ENCODE measurements at places on chromosomes 12 and 14. TPM values are rescaled to one million over a fixed set of nuclear protein-coding genes. Genes with fewer than 3 reads are reported as not detected.

The OR6C2 gene
- polyA plus RNA-seq: not detected

The KRT75 gene
- 0.12 TPM for polyA plus RNA-seq

The SCNN1A gene
- polyA plus RNA-seq: 0.76 TPM

The CISTR gene
- 1.2 TPM for polyA plus RNA-seq

The LRRC10 gene
- 0.06 TPM for polyA plus RNA-seq

The CDKN3 gene
- polyA plus RNA-seq: 18.6 TPM

DNA sequence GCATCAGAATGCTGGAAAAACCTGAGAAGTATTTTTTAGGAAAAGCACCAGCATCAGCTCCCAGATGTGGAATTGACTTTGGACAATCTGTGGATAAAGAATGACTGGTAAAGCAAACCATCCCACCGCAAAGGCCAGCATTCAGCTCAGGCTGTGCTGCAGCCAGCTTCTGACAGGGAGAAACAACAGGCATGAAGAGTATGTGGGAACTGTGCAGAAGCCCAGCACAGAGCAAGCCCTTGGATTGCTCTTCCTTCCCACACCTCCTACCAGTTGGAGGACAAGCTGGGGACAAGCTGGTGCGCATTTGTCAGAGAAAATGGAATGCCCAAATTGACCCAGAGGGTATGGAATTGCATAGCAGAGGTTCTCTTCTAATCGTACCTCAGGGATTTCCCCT, 228.1 kb downstream of the ANO2 start:
- no peak overlapping the region for H3K4me3 ChIP-seq
- H3K27me3 ChIP-seq: no peaks in the 10 kb centered on the region
- H3K36me3 ChIP-seq: no peaks in the 10 kb centered on the region

- no peak within 1 kb of the TSS for H3K4me3 ChIP-seq
- H3K36me3 ChIP-seq: no peaks in the 10 kb centered on the region
- no peaks in the 10 kb centered on the region for H3K27me3 ChIP-seq
- DNase-seq: peak; percentile 45
- H3K4me1 ChIP-seq: peaks cover 39% of the 10 kb centered on the region
- H3K27ac ChIP-seq: peak within 1 kb of the TSS; percentile 47
Observed at GRCh38 chr12:52191841-52192791, at the start of gene KRT80. KRT80 (minus strand) TSS chr12:52192014; CDS start chr12:52191902, 112 bp downstream.

DNA sequence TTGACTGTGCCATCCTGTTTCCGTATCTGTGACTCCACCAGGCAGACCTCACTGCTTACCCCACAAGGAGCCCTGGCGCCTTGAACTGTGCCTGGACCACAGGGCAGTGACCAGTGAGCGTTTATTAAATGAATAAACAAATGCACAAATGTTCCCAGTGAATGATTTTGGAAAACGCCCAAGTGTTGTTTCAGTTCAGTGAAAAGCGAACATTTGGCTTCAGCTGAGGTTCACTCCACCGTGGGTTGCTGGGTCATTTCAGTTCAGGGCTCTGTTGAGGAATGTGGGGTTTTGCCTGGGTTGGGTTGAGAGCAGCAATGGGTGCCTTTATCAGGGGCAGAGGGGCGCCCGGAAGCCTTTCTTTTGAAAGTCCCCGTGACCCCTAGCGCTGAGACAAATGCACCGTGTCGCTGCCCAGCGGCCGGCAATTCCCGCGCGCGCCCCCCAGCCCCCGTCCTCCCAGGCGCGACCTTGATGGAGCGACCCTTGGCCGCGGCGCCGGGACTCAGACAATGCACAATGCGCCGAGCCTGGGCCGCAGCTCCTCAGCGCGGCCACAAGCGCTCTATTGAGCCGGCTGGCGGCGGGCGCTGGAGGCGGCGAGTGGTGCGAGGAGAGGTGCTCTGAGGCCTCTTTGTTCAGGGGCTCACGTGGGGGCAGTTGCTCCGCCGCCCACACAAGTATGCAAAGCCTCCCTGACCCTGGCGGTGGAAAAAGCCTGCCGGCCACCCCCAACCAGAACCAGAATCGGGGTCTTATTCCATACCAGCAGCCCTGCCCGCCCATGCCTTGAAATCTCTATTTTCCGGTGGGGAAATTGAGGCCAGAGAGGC, 40.5 kb upstream of the CLMN start:
- H3K27me3 ChIP-seq: peaks cover 11% of the 10 kb centered on the region
- peak; percentile 10 for DNase-seq
- H3K4me1 ChIP-seq: peaks cover 24% of the 10 kb centered on the region
- H3K27ac ChIP-seq: peak overlapping the region; percentile 44
- H3K4me3 ChIP-seq: no peak overlapping the region

- no peak overlapping the region for H3K27ac ChIP-seq
- DNase-seq: no peak
- no peaks in the 10 kb centered on the region for H3K4me1 ChIP-seq
- H3K27me3 ChIP-seq: no peaks in the 10 kb centered on the region
- no peaks in the 10 kb centered on the region for H3K36me3 ChIP-seq
Observed at GRCh38 chr12:23729359-23729758, 220.1 kb downstream of the SOX5 start.

DNA sequence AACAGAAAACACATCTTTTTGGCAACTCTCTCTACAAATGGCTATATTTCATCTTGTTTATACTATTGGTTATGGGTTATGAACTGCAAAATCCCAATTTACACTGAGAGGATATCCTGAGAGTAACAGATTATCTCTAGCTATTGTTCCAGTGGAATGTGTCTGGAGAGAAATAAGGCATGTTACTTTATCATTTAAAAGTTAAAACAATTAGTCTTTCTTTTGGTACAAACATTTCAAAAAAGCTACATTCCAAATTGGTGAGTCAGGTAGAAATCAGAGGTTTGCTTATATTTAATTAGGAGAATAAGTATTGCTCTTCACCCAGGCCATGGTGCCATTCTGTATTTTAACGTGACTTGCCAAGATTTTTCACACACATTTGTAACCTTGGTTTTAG, 411.6 kb downstream of the CCER1 start:
- no peaks in the 10 kb centered on the region for H3K4me1 ChIP-seq
- no peak overlapping the region for H3K27ac ChIP-seq
- H3K27me3 ChIP-seq: no peaks in the 10 kb centered on the region
- H3K4me3 ChIP-seq: no peak overlapping the region

- no peaks in the 10 kb centered on the region for H3K27me3 ChIP-seq
- peaks cover 50% of the 10 kb centered on the region for H3K4me1 ChIP-seq
- peak; percentile 81 for DNase-seq
- no peak overlapping the region for H3K4me3 ChIP-seq
- H3K36me3 ChIP-seq: peaks cover 29% of the 10 kb centered on the region
Observed at GRCh38 chr12:109462868-109463692, 14.0 kb downstream of the KCTD10 start.

- no peak overlapping the region for H3K27ac ChIP-seq
- H3K27me3 ChIP-seq: no peaks in the 10 kb centered on the region
- no peaks in the 10 kb centered on the region for H3K4me1 ChIP-seq
- peaks cover 80% of the 10 kb centered on the region for H3K36me3 ChIP-seq
- DNase-seq: no peak
Observed at GRCh38 chr12:120183211-120183631, 11.3 kb downstream of the GCN1 start.

DNA sequence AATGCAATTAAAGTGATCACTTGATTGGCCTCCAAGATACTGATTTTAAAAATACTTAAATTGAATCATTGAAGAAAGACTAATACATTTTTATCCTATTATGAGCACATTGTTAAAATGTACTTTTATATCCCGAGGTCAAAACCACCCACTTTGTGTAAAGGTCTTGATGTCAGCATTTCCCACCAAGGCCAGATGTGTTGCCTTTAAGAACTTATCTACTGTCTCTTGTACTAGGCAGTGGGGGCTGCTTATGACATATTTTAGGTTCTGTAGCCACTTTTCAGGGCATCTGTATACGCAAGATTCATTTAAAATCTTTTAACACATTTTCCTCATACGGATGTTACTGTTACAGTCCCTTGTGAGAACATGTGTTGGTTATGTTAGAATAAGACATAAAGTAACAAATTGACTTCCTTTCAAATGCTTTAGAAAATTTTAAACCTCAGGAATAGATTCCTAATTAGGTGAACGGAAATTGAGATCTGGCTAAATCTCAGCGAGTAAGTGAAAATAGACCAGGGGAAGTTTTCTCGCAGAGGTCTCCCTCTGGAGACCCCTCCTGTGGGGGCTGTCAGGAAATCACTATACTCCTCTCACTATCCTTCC, 456.2 kb downstream of the ADAMTS20 start:
- DNase-seq: no peak
- H3K4me3 ChIP-seq: no peak overlapping the region
- no peaks in the 10 kb centered on the region for H3K36me3 ChIP-seq
- no peaks in the 10 kb centered on the region for H3K27me3 ChIP-seq
- H3K27ac ChIP-seq: no peak overlapping the region

Measured in spinal cord (tissue), 10 donors.